ENCODE measurements at places on chromosomes 3 and 15.

- DNase-seq, result no peak
Measured at GRCh38 chr3:187769771-187770170, 24.5 kb upstream of the BCL6 start.

DNA sequence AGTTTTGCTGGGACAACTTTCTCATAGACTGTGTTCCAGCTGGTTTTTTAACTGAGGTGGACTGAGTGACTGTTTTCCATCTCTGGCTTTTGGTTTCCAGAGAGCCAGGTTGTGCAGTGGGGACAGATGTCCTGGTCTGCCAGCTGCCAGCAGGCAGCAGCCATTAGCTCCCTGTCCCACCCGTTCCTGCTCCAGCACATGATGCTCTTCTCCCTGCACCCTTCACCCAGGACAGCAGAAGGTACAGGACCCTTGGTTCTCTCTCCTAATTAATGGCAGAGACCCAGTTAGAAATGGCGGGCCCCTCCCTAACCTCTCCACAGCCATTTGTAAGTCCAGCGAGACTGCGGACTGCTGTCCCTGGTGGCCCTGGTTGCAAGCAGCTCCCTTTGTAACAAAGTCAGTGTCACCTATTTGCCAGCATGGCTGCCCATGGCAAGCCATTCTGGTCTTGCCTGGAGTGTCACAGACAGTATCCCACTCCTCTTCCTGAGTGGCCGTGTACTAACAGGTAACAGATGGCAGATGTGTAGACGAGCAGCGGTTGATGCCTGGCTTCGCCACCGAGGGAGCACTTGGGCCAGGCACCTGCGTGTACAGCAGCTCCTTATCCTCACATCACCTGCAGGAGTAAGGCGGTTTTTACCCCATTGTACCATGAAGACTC, 148.3 kb downstream of the DNAJB8 start:
- no peak for DNase-seq

DNA sequence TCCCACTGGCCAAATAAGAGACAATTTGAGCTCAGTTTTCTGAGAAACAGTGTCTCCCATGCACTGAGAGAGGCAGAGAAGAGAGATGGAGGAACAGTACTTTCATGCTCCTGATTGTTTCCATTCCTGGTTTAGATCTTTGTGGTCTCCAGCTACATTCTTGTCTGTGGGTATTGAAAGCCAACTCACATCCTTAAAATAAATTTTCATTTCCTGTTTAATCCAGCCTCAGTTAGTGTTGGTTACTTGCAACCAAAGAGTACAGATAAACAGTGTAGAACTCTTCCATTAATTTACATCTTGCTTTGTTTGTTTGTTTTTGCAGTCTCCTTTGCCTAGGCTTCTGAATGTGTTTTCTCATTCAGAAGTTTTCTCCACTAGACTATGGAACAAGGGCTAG, 123.7 kb upstream of the CLSTN2 start:
- DNase-seq, result no peak

GRCh38 chr3:4416961-4417360, 50.1 kb downstream of the SUMF1 start:
- DNase-seq, result peak; percentile 43

DNA sequence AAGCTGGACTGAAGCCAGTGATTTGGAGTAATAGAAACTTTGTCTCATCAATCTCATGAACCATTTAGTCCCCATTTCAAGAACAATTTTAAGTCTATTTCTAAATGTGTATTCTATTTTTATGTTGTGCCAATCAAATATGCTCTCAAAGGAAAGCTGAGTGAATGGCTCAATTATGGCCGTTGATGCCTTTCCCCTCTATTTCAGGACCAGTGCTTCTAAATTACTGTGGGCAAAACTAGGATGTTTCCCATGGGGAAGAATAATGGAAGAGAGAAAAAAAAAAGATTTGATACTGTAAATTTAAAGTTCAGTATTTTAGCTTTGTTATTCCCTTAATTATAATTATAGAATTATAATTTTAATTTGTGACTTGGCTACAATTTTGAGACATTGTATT, 110.1 kb downstream of the CADM2 start:
- DNase-seq, result no peak

- DNase-seq, result no peak
Measured at GRCh38 chr15:92290359-92290992, 103.2 kb upstream of the ST8SIA2 start.

DNA sequence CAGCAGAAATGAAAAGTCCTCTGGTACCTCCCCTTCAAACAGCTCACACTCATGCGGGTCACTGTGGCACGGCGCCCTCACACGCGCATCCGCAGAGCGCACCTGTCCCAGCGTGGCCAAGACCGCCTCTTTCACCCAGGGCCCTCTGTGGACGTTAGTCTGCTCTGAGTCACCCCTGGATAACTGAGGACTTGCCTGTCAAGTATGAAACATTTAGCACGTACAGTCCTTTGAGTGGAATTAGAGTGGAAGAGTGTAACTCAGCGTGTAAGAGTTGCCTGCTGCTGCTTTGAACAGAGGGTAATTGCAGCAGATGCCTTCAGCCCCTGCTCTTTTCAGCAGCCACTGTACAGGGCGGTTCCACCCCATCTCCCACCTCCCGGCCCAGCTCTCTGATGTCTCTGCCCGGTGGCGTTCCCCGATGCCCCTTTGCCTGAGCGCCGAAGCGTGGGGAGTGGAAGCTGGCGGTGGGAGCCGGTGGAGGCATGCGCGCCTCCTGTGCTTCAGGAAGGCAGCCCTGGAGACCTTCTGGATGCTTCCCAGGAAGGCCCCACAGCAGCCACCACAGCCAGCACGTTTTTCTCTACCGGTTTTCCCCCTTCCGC, 23.0 kb downstream of the CPN2 start:
- no peak for DNase-seq

GRCh38 chr15:32675466-32675865, 34.0 kb downstream of the SCG5 start:
- DNase-seq, result no peak

GRCh38 chr3:59411694-59412093, 361.9 kb upstream of the CFAP20DC start:
- no peak for DNase-seq

GRCh38 chr3:10495003-10495402, 10.4 kb downstream of the ATP2B2 start:
- DNase-seq, result peak; percentile 41

- DNase-seq, result peak; percentile 90
Measured at GRCh38 chr3:28915741-28916500, 364.9 kb upstream of the RBMS3 start.

- no peak for DNase-seq
Measured at GRCh38 chr3:126417515-126417914, 22.8 kb downstream of the CFAP100 start.

DNA sequence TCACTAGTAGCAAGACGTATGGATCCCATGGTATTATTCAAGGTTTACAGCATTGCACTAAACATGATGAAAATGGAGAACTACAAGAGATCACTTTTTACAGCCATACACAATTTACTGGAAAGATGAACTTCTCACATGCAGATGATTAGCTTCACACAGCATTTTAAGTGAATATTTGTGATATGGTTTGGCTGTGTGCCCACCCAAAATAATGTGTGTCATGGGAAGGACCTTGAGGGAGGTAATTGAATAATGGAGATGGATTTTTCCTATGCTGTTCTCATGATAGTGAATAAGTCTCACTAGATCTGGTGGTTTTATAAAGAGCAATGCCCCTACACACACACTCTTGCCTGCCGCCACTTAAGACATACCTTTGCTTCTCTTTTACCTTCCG, 662.0 kb upstream of the CCDC54 start:
- DNase-seq, result no peak

- DNase-seq, result no peak
Measured at GRCh38 chr15:57734860-57735259, 28.3 kb downstream of the POLR2M start.

- no peak for DNase-seq
Measured at GRCh38 chr3:66534304-66534845, 33.6 kb upstream of the LRIG1 start.

DNA sequence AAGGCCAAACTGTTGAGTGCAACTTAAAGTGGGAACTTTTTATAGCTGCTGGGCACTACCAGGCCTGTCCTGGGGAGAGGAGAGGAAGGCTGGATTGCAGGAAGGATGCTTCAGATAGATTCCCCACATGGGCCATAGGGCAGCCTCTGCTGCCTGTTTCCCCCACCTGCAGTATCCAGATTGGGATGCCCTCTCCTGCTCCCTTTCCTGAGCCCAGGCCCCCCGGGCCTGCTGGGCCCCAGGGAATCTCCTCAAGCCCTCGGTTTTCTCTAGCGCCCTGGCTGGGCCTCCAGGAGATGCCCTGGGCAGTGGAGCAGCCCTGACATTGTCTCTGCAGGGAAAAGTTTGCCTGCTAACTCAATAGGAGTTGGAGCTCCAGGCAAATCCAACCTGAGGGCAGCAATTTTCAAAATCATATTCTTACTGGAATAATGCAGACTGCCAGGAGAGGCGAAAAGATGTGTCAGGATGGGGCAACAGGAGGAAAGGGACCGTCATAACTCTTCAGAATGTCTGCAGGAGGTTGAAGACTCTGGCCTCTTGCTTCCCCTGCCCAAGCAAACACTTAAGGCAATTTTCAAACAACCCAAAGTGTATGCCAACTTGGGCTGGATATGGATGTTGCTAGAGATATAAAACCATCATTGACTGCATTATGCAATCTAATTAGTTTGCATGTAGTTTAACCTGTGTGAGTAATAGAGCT, 4.4 kb downstream of the NR2F2 start:
- no peak for DNase-seq

DNA sequence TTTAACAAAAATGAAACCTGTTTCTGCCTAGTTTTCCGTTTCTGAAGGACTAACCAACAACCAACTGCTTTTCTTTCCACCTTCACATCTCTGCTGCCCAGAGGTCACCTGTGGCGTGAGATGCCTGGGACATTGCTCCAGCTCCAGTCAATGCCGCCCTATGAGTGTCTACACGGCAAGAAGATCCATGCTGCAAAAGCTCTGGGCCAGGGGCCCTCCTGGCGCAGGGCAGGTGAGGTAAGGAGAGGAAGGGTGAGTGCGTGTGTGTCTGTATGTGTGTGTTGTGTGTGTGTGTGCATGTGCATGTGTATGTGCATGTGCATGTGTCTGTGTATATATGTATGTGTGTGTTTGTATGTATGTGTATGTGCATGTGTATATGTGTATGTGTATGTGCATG, 131.4 kb downstream of the NSMCE3 start:
- no peak for DNase-seq

GRCh38 chr3:135000465-135000864, 205.4 kb downstream of the EPHB1 start:
- no peak for DNase-seq

- DNase-seq, result no peak
Measured at GRCh38 chr15:85542895-85543331, 162.5 kb downstream of the AKAP13 start.

- no peak for DNase-seq
Measured at GRCh38 chr3:177131927-177132636, 65.2 kb downstream of the TBL1XR1 start.

- DNase-seq, result no peak
Measured at GRCh38 chr3:42685363-42685881, at the start of gene KLHL40. TSS of gene KLHL40 (plus strand) at chr3:42685537. CDS start at chr3:42685619, 82 bp downstream.

GRCh38 chr3:56691165-56692000, 8.3 kb upstream of the TASOR start:
- DNase-seq, result peak; percentile 26

DNA sequence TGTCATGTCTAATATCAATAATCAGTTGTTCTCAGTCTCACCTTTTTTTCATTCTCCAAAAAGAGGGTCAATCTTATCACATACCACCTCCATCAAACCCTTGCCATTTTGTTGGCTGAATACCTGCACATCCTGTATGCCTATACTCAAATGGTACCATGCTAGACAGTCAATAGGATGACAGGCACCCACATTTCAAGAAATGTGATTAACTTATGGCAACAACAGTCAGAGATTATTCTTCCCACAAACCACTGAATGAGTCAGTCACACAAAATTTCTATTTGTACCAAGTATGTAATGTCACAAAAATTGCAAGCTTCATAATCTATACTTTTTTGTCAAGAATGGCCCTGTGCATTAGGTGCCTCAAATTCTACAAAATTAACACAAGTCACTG, 5.1 kb upstream of the SLC27A2 start:
- DNase-seq, result no peak

GRCh38 chr15:98169551-98169950, 209.0 kb downstream of the ARRDC4 start:
- DNase-seq, result no peak

- no peak for DNase-seq
Measured at GRCh38 chr15:34119291-34119690, 17.4 kb downstream of the PGBD4 start.

DNA sequence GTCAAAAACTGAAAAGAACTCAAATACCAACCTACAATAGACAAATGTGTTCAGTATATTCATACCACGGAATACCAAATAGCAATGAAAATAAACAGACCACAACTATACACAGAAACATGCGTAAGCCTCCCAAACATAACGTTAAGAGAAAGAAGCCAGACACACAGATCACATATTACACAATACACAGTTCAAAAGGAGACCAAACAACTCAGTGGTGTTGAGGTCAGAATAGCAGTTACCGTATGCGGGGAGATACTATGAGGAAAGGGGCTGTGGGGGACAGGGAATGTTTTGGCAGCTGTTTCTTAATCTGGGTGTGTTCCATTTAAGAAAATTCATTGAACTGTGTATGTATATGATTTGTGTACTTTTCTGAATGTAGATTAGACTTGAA, 6.6 kb downstream of the OSBPL10 start:
- no peak for DNase-seq

GRCh38 chr3:167067787-167068161, 312.3 kb downstream of the ZBBX start:
- no peak for DNase-seq

DNA sequence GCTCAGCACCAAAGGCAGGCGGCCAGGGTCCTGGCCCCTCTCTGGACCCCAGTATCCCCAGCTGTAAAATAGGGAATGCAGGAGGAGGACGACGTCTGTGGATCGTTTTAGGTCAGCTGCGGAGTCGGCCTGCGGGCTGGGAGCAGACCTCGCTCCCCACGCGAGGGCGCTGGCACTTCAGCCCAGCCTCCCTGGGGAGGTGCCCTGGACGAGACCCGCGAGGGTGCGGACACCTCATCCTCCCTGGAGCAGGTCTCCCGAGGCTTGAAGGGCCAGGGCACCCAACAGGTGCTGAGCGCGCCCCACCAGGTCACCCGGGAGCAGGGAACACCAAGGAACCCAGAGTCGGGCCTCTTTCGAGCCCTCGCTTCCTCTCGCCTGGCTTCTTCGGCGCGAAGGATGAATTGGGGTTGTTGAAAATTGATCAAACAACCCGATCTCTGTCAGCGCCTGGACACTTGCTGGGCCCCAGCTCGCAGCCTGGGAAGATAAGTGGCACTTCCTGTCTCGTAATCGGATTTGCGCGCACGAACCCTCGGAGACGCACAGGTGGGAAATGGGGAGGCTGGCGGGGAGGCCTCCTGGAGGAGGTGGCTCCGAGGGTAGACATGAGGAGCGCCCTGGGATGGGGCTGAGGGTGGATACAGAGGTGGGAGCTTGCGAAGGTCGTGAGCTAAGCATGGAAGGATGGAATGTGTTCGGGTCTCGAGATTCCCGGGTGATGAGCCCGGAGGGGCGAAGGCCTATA, 588 bp upstream of the VIPR1 start:
- peak; percentile 21 for DNase-seq

All from NCI-H460 (cell line).